ENCODE measurements at places on chromosomes 4 and X. TPM values are rescaled to one million over a fixed set of nuclear protein-coding genes. Genes with fewer than 3 reads are reported as not detected.
A peak's percentile ranks its signal among the peaks of the same experiment; 100 is the strongest.

DNA sequence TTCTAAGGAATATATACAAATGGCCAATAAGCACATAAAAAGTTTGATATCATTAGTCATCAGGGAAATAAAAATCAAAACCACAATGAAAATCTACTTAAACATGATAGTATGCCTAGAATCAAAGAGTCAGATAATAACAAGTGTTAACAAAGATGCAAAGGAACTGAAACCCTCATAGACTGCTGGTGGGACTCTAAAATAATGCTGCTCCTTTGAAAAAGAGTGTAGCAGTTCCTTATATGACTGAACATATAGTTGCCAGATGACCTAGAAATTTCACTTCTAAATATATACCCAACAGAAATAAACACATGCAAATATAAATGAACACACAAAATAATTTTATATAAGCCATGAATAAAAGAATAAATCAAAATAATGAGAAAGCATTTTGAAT lies 205.1 kb upstream of the CTSO start:
- no peaks in the 10 kb centered on the region for H3K27me3 ChIP-seq
- no peak overlapping the region for H3K27ac ChIP-seq
- H3K4me1 ChIP-seq = no peaks in the 10 kb centered on the region
- no peak for DNase-seq
- H3K36me3 ChIP-seq = no peaks in the 10 kb centered on the region
- no peak overlapping the region for H3K4me3 ChIP-seq

DNA sequence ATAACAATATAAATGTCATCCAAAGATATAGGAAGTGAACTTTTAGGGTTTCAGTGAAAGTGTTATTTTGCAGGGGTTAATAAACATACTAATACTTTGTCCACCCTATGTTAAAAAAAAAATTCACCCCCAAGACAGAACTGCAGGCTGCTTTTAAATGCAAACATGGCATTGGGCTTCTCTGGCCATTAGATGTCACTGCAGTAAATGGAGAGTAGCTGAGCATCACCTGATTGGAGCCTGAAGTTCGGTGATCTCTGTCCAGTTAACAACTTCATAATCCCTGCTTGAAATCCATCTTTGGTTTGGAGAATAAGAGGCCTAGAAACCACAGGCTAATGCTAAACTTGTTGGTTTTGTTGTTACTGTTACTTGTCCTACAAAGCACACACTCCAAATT lies 18.7 kb downstream of the SLC25A43 start:
- no peaks in the 10 kb centered on the region for H3K27me3 ChIP-seq
- no peak overlapping the region for H3K27ac ChIP-seq

GRCh38 chr4:107468156-107468555 lies 251.9 kb downstream of the PAPSS1 start:
- H3K27ac ChIP-seq = no peak overlapping the region
- no peak for DNase-seq
- no peak overlapping the region for H3K4me3 ChIP-seq
- no peaks in the 10 kb centered on the region for H3K36me3 ChIP-seq
- H3K4me1 ChIP-seq = no peaks in the 10 kb centered on the region

DNA sequence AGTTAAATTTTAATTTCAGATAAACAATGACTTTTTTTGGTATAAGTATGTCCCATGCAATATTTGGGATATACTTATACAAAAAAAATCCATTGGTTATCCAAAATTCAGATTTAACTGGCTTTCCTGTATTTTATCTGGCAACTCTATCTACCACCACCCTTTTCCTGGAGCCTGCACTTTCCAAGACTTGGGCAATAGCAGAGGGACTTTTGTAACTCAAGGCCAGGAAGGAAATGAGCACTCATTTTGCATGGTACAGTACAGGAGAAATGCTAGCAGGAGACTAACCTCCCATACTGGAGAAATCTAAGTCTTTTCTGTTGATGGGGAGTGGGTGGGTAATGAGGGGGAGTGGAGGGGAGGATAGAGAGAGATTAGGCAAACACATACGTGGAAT lies 37.7 kb upstream of the PLAC1 start:
- no peak for DNase-seq
- peaks cover 15% of the 10 kb centered on the region for H3K4me1 ChIP-seq
- H3K27me3 ChIP-seq = no peaks in the 10 kb centered on the region
- H3K36me3 ChIP-seq = no peaks in the 10 kb centered on the region

DNA sequence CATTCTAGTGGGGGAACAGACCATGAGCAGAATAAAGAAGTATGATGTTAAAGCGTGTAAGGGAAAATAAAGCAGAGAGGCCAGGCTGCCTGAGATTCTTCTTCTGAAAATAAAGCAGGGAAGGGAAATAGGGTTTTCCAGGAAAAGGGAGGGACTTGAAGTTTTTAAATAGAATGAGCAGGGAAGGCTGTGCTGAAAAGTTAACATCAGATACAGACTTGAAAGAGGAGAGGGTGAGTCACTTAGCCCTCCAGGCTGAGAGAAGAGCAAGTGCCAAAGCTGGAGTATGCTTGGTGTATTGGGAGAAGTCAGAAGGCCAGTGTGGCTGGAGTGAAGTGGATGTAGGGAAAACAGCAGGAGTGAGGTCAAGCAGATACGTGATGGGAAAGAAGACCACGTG lies 10.0 kb upstream of the PLK4 start:
- DNase-seq = peak; percentile 46
- H3K36me3 ChIP-seq = no peaks in the 10 kb centered on the region
- H3K27me3 ChIP-seq = no peaks in the 10 kb centered on the region
- H3K4me1 ChIP-seq = peaks cover 12% of the 10 kb centered on the region

DNA sequence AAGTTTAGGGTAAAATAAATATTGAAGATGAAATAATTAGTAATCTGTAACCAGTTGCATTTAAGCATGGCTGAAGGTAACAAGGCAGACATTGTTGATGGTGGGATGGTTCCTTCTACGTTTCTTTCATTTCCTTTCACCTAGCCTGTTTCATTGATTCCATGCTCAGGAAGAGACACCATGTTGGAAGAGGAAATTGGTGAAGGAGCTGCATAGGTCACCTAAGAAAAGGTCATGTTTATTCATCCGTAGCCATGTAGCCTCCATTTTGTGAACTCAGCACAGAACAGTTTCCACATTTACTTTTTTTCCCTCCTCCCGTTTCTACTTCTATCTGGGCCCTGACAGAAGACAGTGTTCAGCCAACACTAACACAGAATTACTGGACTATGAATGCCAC lies 3.8 kb downstream of the ADH1B start:
- no peak overlapping the region for H3K27ac ChIP-seq
- no peak for DNase-seq
- H3K36me3 ChIP-seq = no peaks in the 10 kb centered on the region
- no peaks in the 10 kb centered on the region for H3K27me3 ChIP-seq

GRCh38 chrX:41085512-41085877 lies 250 bp downstream of the USP9X start:
- DNase-seq = peak; percentile 90
- H3K4me3 ChIP-seq = peak overlapping the region; percentile 96
- H3K27ac ChIP-seq = peak overlapping the region; percentile 80
- H3K4me1 ChIP-seq = peaks cover 20% of the 10 kb centered on the region

DNA sequence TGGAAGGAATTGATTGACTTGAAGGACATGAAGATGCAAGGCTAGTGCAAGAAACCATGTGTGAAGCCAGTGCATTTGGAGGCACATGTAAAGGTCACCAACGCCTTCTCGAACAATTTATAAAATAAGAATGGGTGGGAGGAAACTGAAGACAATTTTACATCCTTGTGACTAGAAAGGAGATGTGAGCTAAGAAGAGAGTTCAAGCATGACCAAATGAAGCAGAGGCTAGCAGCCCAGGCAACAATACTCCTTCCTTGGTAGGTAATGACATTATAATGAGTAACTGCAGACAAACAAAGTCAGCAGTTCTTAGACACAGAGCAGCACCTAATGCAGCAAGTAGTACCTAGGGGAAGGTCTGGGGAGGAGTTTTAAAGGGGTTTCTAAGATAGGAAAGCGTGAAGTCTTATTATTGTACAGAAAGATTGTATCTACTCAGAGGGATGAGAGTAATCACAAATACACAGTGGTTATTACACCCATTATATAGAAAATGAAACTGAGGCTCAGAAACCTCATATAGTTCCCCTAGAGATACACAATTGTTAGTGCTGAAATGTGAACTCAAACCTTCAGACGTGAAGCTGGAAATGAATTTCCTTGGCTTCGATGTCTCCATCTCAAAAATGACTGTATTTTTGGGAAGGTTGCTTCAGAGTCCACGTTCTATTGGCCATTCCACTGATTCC lies 56.1 kb downstream of the ATXN3L start:
- peaks cover 3% of the 10 kb centered on the region for H3K27me3 ChIP-seq
- H3K27ac ChIP-seq = no peak overlapping the region
- no peaks in the 10 kb centered on the region for H3K36me3 ChIP-seq
- H3K4me1 ChIP-seq = peaks cover 9% of the 10 kb centered on the region
- no peak overlapping the region for H3K4me3 ChIP-seq
- no peak for DNase-seq

GRCh38 chr4:121758925-121759568 lies 5.9 kb downstream of the SMIM43 start:
- H3K4me1 ChIP-seq = peaks cover 8% of the 10 kb centered on the region
- no peaks in the 10 kb centered on the region for H3K36me3 ChIP-seq
- no peak for DNase-seq

DNA sequence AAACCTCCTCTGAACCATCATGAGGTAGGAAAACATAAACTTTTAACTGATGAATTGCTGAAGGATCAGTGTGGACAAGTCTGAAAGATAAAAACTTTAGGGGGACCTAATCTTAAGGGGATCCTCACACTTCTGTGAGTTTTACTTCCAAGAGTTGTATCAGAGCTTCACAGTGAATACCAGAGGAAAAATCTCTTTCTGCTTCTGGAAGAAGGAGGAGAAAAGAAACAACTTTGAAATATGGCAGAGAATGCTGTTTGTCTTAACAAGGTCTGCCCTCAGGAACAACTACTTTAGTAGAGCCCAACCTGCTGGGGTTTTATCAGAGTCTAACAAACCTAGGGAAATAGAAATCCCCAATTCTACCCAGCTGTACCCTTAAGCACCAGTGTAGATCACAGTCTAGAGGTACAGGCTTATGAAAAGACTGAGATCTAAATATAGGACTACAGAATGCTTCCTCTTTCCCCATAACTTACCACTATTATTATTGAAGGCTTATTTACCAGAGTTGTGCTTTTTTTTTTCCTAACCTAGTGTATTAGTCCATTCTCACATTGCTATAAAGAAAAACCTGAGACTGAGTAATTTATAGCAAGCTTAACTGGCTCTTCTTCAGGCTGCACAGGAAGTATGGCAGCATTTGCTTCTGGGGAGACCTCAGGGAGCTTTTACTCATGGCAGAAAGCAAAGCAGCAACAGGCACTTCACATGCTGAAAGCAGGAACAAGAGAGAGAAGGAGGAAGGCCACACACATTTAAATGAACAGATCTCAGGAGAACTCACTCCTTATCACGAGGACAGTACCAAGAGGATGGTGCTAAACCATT lies 167.9 kb downstream of the CAMK2D start:
- peaks cover 5% of the 10 kb centered on the region for H3K36me3 ChIP-seq
- no peak overlapping the region for H3K27ac ChIP-seq
- H3K27me3 ChIP-seq = no peaks in the 10 kb centered on the region
- H3K4me3 ChIP-seq = no peak overlapping the region
- H3K4me1 ChIP-seq = peaks cover 5% of the 10 kb centered on the region

GRCh38 chr4:34964613-34965012 lies 1279.7 kb downstream of the ARAP2 start:
- H3K4me1 ChIP-seq = no peaks in the 10 kb centered on the region
- H3K36me3 ChIP-seq = no peaks in the 10 kb centered on the region
- no peak for DNase-seq
- H3K4me3 ChIP-seq = no peak overlapping the region

DNA sequence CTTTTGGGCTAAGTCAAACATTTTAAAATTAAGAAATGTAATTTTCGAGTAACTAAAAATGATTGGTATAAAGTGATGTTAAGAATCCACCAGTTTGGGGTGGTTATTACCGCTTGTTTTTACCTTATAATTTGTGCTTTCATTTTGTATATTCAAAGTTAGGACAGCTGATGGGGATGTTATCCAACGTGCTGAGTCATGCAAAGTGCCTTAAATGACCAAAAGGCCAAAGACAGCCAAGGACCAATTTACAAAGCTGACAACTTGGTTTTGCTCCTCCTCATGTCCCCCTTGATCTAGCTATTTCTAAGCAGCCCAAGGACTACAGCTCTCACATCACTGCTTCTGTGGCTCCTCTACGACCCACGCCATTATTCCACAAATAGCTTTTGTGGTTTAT lies 181.4 kb upstream of the PCDH7 start:
- no peak for DNase-seq
- H3K27ac ChIP-seq = no peak overlapping the region
- no peak overlapping the region for H3K4me3 ChIP-seq
- H3K36me3 ChIP-seq = no peaks in the 10 kb centered on the region
- H3K4me1 ChIP-seq = no peaks in the 10 kb centered on the region

GRCh38 chr4:95155759-95156451 lies 392.9 kb downstream of the UNC5C start:
- H3K27ac ChIP-seq = no peak overlapping the region
- peak; percentile 56 for DNase-seq
- H3K27me3 ChIP-seq = no peaks in the 10 kb centered on the region
- peaks cover 4% of the 10 kb centered on the region for H3K4me1 ChIP-seq
- H3K36me3 ChIP-seq = no peaks in the 10 kb centered on the region

- H3K36me3 ChIP-seq = no peaks in the 10 kb centered on the region
- no peak overlapping the region for H3K4me3 ChIP-seq
- DNase-seq = no peak
- no peak overlapping the region for H3K27ac ChIP-seq
- H3K27me3 ChIP-seq = no peaks in the 10 kb centered on the region
Observed at GRCh38 chrX:3462166-3462508, 115.7 kb upstream of the MXRA5 start.

GRCh38 chr4:107666134-107666533 lies 53.9 kb downstream of the PAPSS1 start:
- peaks cover 9% of the 10 kb centered on the region for H3K4me1 ChIP-seq
- H3K36me3 ChIP-seq = peaks cover 3% of the 10 kb centered on the region
- no peaks in the 10 kb centered on the region for H3K27me3 ChIP-seq
- no peak overlapping the region for H3K4me3 ChIP-seq
- H3K27ac ChIP-seq = no peak overlapping the region

- no peaks in the 10 kb centered on the region for H3K36me3 ChIP-seq
- H3K4me3 ChIP-seq = no peak overlapping the region
- no peaks in the 10 kb centered on the region for H3K4me1 ChIP-seq
- H3K27ac ChIP-seq = no peak overlapping the region
Observed at GRCh38 chr4:62199291-62199810, 999.2 kb downstream of the ADGRL3 start.

DNA sequence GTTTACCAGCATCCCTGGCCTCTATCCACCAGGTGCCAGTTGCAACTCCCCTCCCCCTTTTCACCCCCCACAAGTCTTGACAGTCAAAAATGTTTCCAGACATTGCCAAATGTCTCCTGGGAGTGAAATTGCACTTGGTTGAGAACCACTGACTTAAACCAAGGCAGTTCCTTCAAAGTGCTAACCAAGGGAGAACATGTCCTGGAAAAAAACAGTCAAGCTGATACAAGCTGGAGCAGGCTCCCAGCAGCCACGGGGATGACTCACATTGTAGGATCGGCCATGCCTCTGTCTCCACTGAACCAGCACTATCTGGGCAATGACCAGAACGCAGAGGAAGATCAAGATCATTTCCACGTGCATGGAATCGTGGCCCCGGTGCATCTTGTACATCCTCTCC lies 11.4 kb downstream of the RNF175 start:
- H3K36me3 ChIP-seq = no peaks in the 10 kb centered on the region
- H3K27ac ChIP-seq = no peak overlapping the region
- no peaks in the 10 kb centered on the region for H3K4me1 ChIP-seq
- peak; percentile 88 for DNase-seq
- H3K4me3 ChIP-seq = no peak overlapping the region

The SH3BP2 gene
- total RNA-seq = 28.0 TPM

The ARHGAP6 gene
- 5.0 TPM for total RNA-seq

The KCTD8 gene
- total RNA-seq = not detected

The AFP gene
- not detected for total RNA-seq

The FRMPD4 gene
- 1.8 TPM for total RNA-seq

The GDPD2 gene
- total RNA-seq = not detected

The USP26 gene
- not detected for total RNA-seq

The EPGN gene
- total RNA-seq = 1.2 TPM

The SLC10A6 gene
- not detected for total RNA-seq
